Vein endothelial cell (primary cell): ENCODE measurements at places on chromosomes 7 and 10. TPM values are rescaled to one million over a fixed set of nuclear protein-coding genes. Genes with fewer than 3 reads are reported as not detected.

Gene CPN1
- total RNA-seq, result not detected in 2 replicates

Gene SPOCK2
- 0.96 and 0.98 TPM in 2 replicates for total RNA-seq

Gene PPP1R17
- not detected in 2 replicates for total RNA-seq

Gene TEX47
- total RNA-seq, result not detected in 2 replicates

Gene ZNF467
- 2.7 and 9.5 TPM in 2 replicates for total RNA-seq

Gene EIF4EBP2
- total RNA-seq, result 45.4 and 59.0 TPM in 2 replicates

Gene MSMB
- total RNA-seq, result not detected in 2 replicates

Gene GPRIN2
- total RNA-seq, result not detected in 2 replicates

Gene RHOBTB1
- 45.6 and 51.6 TPM in 2 replicates for total RNA-seq

Gene TMEM236
- total RNA-seq, result 0.10 and 0.33 TPM in 2 replicates

Gene TLL2
- total RNA-seq, result 0.10 TPM in 1 of 2 replicates, not detected in the other

Gene ANKRD30A
- total RNA-seq, result under 0.01 TPM in 1 of 2 replicates, not detected in the other

Gene HOXA4
- total RNA-seq, result 1.4 and 1.6 TPM in 2 replicates

Gene VSTM2A
- not detected in 2 replicates for total RNA-seq

Gene EN2
- under 0.01 TPM in 1 of 2 replicates, not detected in the other for total RNA-seq

Gene WNT16
- total RNA-seq, result not detected in 2 replicates

Gene MDH2
- total RNA-seq, result 43.3 and 56.2 TPM in 2 replicates

Gene NDUFB2
- 97.0 and 173 TPM in 2 replicates for total RNA-seq

Gene VWA2
- under 0.01 TPM in 1 of 2 replicates, not detected in the other for total RNA-seq

Gene NOD1
- total RNA-seq, result 38.3 and 38.5 TPM in 2 replicates

Gene HMX3
- not detected in 2 replicates for total RNA-seq

Gene LRRD1
- total RNA-seq, result under 0.01 and 0.19 TPM in 2 replicates

Gene UPK3BL2
- 2.5 and 2.9 TPM in 2 replicates for total RNA-seq

Gene SPRN
- total RNA-seq, result not detected in 2 replicates

Gene LIPF
- total RNA-seq, result not detected in 2 replicates

Gene KCND2
- 0.29 and 0.33 TPM in 2 replicates for total RNA-seq

Gene MASTL
- 8.2 and 20.5 TPM in 2 replicates for total RNA-seq

Gene C10orf105
- total RNA-seq, result under 0.01 TPM in 1 of 2 replicates, not detected in the other

Gene NACAD
- 0.76 and 1.6 TPM in 2 replicates for total RNA-seq

Gene CNTNAP2
- total RNA-seq, result not detected in 2 replicates

Gene PNLIPRP2
- not detected in 2 replicates for total RNA-seq

Gene FOXP2
- total RNA-seq, result 8.5 and 8.9 TPM in 2 replicates

Gene MYH16
- total RNA-seq, result 0.33 and 0.38 TPM in 2 replicates

Gene ADAMTS14
- not detected in 2 replicates for total RNA-seq

Gene AEBP1
- total RNA-seq, result 8.9 and 27.4 TPM in 2 replicates

Gene GRID2IP
- not detected in 2 replicates for total RNA-seq
